Activated CD4-positive, alpha-beta T cell treated with anti-CD3 and anti-CD28 coated beads, Interleukin-2, amount 50 U/mL, for 48 hours (primary cell): ENCODE measurements at places on chromosomes 4 and X.
A peak's percentile ranks its signal among the peaks of the same experiment; 100 is the strongest.

GRCh38 chr4:7585768-7586167 lies 151.0 kb upstream of the PSAPL1 start:
- DNase-seq: no peak

DNA sequence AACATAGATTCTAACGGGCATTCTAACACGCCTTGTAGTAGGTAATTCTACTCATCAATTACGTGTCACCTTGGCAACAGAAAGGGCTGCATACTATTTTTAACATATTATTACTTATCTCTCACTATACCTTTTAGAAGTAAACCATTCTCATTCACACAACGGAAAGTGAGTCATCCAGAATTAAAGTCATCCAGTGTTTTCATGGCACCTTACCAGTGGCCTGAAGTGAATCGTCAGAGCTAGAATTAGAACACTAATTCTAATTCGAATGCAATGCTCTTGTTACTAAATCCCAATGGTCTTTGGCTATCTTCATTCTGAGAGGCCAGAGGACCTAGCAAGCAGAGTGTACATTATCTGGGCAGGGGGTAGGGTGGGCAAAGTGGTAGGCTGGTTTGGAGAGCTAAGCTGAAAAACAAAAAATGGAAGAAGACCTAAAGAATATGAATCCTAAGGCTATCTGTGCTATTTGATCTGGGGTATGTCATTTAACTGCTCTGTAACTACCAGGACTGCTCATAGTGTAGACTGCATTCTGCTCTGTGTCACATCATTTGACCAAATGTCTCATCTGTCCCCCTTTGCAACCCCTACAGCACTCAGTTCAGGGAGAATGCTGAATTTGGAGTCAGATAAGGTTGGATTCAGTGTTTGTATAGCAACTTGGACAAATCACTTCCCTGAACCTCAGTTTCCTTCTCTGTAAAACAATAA lies 96.5 kb downstream of the HDAC8 start:
- DNase-seq: no peak

DNA sequence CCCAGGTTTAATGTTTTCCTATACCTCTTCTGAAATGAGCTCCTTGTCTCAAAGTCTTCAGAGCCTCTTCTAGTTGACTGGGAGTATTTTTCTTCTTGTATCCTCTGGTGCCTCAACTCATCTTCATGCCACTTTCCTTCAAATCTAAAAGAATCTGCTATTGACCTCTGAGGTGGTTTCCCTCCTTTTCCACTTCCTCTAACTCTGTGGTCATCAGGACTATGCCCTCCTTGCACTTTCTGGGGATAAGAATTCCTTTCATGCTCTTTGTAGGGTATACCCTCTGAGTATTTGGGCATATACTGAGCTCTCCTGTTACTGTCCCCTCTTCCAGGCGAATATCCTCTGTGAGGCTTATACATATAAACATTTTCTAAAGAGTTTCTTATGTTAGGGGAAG lies 24.8 kb downstream of the BCLAF3 start:
- DNase-seq: no peak

DNA sequence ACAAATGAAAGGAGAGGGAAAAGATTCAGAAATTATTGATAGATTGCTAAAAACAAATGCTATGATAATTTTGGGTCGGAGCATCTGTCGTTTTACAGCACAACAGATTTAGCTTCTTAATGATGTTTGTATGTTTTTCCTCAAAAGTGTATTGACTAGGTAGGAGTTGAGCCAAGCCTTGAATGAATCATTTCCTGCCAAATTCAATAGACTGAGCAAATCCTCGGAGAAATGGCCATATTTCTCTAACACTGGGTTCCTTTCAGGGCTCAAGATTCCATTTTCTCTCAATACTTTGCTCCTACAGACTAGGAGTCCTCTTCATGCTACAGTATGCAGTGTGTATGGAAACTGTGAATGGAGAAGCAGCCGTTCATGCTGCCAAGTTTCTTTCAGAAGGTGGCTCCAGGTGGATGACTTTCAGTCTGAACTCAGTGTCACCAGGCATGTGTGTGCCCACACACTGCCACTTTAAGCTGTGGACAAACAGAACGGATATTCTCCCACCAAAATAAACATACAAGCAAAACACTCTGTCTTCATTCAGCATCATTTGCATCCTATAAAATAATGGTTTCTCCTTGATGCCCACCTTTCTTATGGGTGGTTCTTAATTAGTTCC lies 146.0 kb downstream of the TBL1X start:
- no peak for DNase-seq

- no peak for DNase-seq
These were observed 45.9 kb downstream of the LGI2 start for GRCh38 chr4:24984602-24985532.

GRCh38 chr4:15425520-15425919 lies 2.3 kb upstream of the C1QTNF7 start:
- DNase-seq: no peak

GRCh38 chr4:102586002-102586643 lies 85.0 kb downstream of the NFKB1 start:
- DNase-seq: no peak

- DNase-seq: no peak
These were observed 58.5 kb upstream of the ARSJ start for GRCh38 chr4:114037988-114038387.

- no peak for DNase-seq
These were observed 40.5 kb upstream of the BMP2K start for GRCh38 chr4:78735697-78736096.

- no peak for DNase-seq
These were observed 47.5 kb upstream of the SPANXN4 start for GRCh38 chrX:142978130-142978684.

GRCh38 chr4:183797445-183798300 lies 107.4 kb upstream of the STOX2 start:
- DNase-seq: peak; percentile 30

DNA sequence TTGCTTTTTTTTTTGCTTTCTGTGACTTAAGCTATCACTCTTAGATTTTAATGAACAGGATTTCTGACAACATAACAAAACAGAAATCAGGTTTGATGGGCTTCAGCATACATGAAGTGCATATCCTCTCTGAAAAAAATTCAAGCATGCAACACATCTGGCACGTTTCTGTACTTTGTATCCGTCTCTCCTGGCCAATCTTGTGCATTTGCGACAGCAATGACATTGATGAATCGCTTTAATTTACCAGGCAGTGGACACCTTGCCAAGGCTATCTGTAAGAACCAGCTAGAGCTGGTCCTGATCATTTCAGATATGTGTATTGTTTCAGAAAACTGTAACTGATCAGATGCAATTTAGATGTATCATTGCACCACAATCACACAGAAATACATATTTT lies 93.3 kb downstream of the CCSER1 start:
- no peak for DNase-seq

GRCh38 chr4:53705151-53705764 lies 114.0 kb upstream of the LNX1 start:
- DNase-seq: no peak

- no peak for DNase-seq
These were observed 105.9 kb upstream of the LNX1 start for GRCh38 chr4:53697016-53697685.

GRCh38 chr4:168900080-168900479 lies 110.0 kb downstream of the CBR4 start:
- no peak for DNase-seq

GRCh38 chr4:39528061-39528465 lies 824 bp upstream of the UGDH start:
- no peak for DNase-seq

- DNase-seq: peak; percentile 33
These were observed at the start of gene XKRX for GRCh38 chrX:100928660-100929613. TSS of gene XKRX (minus strand) at chrX:100928917. CDS start at chrX:100928304, 613 bp downstream.

- no peak for DNase-seq
These were observed 794.8 kb upstream of the LCORL start for GRCh38 chr4:18816228-18816895.

- no peak for DNase-seq
These were observed 65.1 kb downstream of the GPR143 start for GRCh38 chrX:9700555-9700954.

DNA sequence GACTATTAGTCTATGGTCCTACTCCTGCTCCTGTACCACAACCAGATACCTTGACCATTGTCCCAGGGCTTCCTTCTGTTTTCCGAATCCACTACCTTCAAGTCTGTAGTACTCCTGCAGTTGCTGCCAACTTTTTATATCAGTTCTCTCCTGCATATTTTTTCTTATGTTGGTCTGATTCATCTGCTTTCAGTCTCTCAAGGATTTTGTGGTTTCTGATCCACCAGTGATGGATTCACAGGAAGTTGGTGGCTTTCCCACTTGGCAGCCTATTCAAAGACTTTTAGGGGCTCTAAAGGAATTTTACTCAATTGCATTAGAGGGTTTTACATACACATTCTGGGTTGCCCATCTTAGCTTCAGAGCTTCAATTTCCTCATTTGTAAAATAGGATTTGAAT lies 23.6 kb downstream of the KIF4A start:
- no peak for DNase-seq

DNA sequence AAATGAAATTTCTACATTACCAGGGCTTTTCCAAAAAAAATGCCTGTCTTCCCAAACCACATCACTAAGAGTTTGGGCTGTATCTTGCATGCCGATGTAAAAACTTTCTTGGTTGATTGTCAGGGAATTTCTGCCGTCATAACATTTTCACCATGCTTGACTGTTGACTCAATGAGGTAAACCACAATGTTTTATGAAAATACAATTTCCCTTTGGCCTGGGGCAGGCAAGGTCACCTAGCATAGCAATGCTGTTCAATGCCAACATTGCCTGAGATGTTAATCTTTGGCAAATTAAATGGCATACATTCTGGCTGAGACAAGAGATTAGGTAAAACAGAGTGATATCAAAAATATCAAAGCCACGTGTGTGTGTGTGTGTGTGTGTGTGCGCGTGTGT lies 137.1 kb upstream of the TBL1X start:
- DNase-seq: no peak

DNA sequence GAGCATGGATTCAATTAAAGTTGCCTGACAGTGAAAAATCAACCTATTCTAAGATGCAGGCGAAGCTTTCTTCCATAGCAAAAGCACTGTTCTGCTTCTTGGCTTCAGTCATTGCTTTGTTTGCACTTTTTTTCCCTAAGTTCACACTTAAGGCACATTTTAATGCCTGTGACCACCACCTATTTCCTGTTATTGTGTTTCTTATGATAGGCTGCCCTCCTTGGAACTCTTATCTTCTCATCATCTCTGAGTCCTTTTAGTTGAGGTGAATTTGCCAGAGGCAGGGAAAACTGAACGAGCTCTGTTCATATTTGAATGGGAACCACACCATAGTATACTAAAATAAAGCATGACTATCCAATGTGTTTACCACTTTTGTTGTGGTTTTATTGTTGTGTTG lies 119.8 kb downstream of the SPCS3 start:
- no peak for DNase-seq

- no peak for DNase-seq
These were observed 60.9 kb upstream of the MXD4 start for GRCh38 chr4:2322841-2323240.

DNA sequence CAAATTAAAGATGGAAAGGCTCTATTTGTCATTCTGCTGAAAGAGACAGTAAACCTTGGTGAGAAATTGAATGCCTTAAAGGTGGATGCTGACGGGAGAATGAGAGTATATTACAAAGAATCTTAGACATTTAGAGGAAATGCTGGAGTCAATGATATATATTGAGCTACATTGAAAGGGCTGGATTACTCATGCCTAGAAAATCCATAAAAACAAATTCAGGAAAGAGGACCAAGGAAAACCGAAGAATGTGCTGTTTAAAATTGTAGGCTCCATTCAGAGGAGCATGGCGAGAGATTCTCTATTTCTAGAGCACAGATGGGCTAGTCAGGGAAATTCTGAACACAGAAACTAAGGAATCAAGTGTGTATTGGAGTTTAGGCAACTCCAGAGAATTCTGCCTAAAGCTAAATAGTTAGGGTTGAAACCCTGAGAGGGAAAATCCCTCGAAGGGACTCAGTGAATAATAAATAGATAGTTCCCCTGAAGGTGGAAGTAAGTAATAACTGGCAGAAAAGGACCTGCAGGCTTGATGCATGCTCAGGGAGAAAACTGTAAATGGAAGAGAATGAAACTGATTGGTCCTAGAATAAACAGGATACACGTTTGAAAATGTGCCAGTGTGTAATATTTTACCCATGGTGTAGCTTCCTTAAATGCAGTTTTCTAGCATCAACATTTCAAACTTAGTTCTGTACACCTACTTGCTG lies 1532.4 kb upstream of the TENM3 start:
- DNase-seq: no peak

GRCh38 chr4:109294006-109294405 lies 8.5 kb downstream of the COL25A1 start:
- DNase-seq: peak; percentile 10

- no peak for DNase-seq
These were observed 15.3 kb downstream of the CTAG1B start for GRCh38 chrX:154603438-154604430.

DNA sequence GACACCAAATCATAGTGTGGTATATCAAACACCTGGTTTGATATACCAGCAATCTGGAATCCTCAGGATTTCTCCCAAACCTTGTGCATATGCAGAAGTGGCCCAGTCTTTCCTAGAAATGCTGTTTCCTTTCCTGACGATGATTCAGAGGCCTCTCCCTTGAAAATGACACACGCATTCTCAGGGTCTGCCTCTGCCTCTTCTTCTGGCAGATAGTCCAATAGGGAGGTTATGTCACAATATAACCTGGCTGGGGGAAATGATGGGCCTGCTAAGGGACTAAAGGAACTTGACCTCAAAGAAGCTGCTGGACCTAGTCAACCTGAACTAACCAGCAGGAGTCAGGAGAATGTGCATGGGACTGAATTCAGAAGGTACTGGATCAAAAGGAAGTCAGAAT lies 435.2 kb downstream of the IDS start:
- no peak for DNase-seq

GRCh38 chr4:171847751-171848150 lies 34.5 kb downstream of the GALNTL6 start:
- no peak for DNase-seq

DNA sequence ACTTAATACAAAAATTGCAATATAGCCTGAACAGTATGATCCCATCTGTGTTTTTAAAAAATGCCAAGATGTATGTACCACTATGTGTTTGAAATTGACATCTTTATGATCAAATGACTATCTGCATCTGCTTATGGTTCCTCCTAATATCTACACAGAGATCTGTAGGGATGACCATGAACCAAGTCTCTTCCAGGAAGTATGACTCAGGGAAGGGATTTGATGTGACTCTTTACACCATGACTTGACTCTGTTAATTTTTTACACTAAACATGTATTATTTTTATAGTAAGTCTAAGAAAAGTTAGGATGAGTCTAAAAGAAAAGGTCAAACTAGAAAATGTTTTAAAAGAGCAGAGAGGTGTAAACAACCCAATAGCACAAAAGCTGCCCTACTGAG lies 164.0 kb downstream of the SH3KBP1 start:
- DNase-seq: no peak

- no peak for DNase-seq
These were observed 250.9 kb upstream of the EPHA5 start for GRCh38 chr4:65921180-65921579.

DNA sequence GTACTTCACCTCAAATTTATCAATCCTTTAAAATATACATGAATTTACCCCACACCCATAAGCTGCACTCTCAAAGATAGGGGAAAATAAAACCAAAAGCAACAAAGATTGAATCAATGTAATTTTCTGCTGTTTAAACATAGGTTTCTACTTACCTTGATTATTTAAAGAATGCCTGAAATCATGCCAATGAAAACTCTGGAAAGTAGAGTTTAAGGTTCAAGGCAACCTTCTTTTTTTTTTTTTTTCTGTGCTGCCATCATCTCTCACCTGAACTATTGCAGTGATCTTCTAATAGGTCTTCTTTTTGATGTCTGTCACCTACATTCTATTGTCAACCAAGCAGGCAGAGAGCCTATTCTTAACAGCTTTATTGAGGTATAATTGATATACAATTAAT lies 682.1 kb downstream of the IL1RAPL1 start:
- DNase-seq: no peak
